ENCODE measurements at places on chromosomes 12 and 14.

DNA sequence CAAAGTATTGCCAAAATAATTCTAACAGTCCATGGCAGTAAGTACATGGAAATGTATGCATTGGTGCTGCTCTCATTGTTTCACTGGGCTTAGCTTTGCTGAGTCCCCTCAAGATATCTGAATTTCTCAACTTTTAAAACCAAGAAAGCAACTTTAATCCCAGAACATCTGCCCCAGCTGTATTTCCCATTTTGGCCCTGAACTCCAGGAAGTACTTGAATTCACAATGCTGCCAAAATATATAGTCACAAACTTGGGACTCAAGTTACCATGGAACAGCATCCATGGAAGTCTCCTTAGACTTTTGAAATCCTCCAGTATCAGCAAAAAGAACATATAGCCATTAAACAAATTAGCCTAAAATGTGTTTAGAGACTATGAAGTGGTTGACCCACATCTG is 78.5 kb upstream of the FLRT2 start:
- DNase-seq: no peak

- no peak for DNase-seq
These were observed 591.3 kb downstream of the LRFN5 start for GRCh38 chr14:42198010-42198409.

- DNase-seq: no peak
These were observed 71.5 kb upstream of the CAPRIN2 start for GRCh38 chr12:30826276-30826675.

GRCh38 chr14:70905301-70905700 is 2.0 kb upstream of the PCNX1 start:
- no peak for DNase-seq

DNA sequence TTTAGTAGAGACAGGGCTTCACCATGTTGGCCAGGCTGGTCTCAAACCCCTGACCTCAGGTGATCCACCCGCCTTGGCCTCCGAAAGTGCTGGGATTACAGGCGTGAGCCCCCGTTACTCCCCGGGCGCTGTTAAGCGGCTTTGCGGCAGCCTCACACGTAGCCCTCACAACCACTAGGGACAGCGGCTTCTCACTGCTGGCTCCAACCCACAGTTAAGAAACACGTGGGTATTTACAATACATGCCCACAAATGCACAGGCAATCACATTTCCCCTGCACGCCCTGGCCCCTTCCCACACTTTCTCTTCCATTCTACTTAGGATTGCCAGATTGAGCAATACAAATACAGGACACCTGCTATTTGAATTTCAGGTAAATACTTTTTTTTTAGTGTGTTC is 37.0 kb upstream of the EIF5 start:
- no peak for DNase-seq

- DNase-seq: no peak
These were observed 43.5 kb upstream of the MAP1LC3B2 start for GRCh38 chr12:116515684-116516083.

DNA sequence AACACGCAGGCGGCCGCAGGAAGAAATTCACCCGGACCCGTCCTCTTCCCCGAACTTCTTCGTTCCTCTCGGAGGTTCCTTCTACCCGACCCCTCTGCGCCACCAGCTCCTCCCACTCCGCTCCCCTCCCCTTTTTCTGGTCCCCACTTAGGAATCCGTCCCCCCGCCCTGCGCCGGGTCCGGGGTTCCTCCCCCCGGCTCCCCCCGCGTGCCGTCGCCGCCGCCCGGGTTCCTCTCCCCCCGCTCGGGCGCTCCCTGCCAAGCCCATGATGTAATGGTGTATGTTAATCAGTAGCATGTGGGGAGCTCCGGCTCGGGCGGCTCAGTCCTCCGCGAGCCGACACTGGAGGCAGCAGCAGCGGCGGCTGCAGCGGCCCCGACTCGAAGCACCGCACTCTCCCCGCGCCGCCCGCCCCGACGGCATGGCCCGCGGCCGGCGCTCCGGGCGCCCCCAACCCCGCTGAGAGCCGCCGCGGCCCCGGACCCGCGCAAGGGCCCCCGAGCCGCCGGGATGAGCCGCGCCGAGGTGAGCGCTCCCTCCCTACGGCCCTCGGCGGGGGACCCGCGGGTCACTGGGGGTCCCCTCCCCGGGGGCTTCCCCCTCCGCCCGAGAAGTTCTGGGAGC is 1.0 kb upstream of the SAMD4A start:
- peak; percentile 83 for DNase-seq

DNA sequence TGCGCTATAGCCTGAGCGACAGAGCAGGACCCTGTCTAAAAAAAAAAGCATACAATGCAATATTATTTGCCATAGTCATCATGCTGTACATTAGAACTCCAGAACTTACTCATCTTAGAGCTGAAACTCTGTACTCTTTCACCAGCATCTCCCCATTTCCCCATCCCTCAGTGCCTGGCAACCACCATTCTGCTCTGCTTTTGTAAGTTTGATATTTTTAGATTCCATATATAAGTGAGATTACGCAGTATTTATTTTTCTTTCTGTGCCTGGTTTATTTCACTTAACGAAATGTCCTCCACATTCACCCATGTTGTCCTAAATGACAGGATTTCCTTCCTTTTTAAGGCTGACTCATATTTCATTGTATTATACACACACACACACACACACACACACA is 121.8 kb downstream of the BBS10 start:
- no peak for DNase-seq

GRCh38 chr14:99072956-99073355 is 199.0 kb downstream of the BCL11B start:
- no peak for DNase-seq

DNA sequence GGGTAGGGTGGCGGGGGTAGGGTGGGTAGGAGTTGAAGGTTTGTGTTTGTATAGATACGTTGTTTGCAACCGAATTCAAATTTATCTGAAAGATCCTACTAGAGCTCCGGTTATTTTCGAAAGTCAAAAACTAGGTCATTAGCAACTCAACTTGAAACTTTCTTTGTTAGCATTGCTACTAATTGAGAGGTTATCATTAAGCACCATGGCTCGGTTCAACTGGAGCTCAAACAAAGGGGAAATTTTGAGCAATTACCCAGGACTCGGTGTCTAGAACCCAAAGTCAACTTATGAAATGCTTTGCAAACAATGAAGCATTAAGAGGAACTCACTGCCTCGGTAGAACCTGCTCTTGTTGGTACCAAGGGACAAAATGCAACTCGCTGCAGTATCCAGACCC is 207.7 kb downstream of the BCAT1 start:
- DNase-seq: no peak

Data from HepG2 (cell line).